Stimulated activated CD4-positive, alpha-beta T cell treated with anti-CD3 and anti-CD28 coated beads, Interleukin-1b, Interleukin-23, amount 100 ng/mL, for 1 hour (primary cell): ENCODE measurements at places on chromosomes 4 and X.

DNA sequence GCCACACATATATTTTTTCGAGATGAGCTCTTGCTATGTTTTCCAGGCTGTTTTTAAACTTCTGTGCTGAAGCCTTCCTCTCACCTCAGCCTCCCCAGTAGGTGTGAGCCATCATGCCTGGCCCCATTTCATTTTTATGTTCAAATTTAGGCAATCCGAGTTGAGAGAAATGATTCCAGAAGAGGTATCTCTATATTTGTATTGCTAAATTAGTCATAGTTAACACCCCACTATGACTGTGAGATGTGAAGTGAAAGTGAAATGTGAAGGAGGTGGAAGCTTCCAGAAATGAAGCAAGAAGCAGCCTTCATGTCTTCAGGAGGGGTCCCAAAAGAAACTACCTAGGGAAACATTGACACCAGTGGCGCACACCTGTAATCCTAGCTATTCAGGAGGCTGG is 17.7 kb downstream of the APELA start:
- DNase-seq, result no peak

DNA sequence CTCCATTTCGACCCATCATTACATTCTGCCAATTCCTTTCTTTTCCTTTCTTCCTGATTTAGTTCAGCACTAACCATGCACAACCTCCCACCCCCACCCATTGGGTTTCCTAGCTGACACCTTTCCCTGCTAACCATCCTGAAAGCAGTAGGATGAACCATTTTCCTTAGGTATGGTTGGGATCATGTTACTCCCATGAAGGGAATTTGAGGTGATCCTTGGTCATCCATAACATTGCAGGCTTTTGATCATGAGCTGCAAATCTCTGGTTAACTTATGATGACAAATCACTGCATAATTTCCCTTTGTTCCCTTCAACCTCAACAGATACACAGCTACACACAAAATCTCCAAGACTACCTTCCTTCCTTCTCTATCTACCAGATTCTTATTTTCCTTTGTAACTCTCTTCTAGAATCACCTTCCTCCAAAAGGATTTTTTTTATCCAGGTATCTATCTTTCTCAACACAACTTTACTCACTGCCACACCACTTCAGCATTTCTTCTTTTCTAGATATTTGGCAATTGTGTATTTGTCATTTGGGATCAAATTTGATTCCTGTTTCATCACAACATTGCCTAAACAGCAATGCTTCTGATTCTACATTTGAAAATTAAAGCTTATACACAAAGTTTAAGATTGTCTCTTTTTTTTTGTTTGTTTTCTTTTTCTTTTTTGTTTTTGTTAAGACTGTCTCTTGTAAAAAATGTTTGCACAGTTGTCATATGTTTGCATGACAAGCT is 145.1 kb downstream of the RBM47 start:
- no peak for DNase-seq

DNA sequence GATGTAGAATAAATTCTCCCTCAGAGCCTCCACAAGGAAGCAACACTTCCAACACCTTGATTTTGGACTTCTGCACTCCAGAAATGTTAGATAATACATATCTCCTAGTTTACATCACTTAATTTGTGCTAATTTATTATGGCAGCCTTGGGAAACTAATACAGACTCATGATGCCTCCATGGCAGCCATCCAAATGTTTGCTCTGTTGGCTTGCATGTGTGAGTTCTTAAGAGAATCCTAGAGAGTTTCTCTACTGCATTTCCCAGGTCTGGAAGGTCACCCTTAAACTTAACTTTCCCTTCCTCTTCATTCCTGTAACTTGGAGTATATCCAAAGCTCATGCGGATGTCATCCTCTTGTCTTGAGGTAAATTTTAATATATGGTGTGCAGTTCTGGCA is 956.1 kb downstream of the ADGRL3 start:
- no peak for DNase-seq

- no peak for DNase-seq
Measured at GRCh38 chrX:43225626-43226328, 430.3 kb upstream of the MAOA start.

DNA sequence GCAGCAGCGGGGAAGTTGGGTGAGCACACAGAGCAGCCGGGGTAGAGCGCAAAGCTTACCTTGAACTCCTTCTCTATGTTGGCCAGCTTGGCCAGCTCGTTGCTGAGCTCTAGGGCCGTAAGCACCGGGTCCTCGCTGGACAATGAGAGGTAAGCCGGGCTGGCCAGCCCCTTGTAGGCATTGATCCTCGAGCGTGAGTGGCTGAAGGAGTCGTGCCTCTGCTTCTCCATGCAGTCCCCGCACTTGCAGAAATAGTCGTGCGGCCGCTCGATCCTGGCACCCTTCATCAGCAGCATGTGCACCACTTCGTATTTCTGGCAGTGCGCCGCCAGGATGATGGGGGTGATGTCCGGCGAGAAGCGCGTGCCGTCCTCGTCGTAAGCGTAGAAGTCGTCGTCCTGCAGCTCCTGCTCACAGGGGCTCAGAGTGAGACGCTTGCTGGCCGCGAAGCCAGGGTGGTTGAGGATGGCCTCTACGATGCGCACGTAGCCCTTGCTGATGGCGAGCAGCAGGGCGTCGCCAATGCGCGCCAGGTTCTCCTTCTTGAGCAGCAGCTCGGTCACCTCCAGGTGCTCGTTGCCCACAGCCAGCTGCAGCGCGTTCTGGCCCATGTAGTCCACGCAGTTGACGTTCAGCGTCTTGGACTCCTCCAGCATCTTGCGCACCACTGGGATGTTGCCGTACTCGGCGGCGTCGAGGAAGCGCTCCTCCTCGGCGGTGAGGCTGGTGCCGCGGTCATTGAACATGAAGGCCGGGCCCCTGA is 19.5 kb downstream of the TRPC3 start:
- DNase-seq, result no peak

GRCh38 chrX:71367396-71367795 is 1.2 kb downstream of the TAF1 start:
- no peak for DNase-seq

DNA sequence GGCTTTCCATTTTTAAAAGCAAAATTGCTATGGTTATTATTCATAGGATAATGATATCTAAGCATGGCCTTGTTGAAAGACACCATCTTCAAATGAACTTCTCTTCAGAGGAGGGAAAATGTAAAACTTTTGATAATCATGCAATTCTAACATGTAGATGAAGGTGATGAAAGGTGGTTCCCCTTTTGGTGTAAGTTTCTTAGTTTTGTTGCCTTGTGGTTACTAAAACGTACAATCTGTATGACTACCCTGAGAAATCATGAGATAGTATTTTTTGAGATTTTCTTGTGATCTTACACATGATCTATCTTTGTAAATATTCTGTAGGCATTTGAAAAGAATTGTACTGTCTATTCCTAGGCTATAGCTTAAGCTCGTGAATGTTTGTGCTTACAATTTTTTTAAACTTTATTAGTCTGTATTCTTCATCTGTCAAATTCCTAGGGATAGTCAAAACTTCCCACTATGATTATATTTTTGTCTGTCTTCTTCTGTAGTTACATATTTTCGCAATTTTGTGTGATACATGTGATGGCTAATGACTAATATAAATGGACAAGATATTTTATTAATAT is 47.5 kb downstream of the PTPN13 start:
- DNase-seq, result no peak

DNA sequence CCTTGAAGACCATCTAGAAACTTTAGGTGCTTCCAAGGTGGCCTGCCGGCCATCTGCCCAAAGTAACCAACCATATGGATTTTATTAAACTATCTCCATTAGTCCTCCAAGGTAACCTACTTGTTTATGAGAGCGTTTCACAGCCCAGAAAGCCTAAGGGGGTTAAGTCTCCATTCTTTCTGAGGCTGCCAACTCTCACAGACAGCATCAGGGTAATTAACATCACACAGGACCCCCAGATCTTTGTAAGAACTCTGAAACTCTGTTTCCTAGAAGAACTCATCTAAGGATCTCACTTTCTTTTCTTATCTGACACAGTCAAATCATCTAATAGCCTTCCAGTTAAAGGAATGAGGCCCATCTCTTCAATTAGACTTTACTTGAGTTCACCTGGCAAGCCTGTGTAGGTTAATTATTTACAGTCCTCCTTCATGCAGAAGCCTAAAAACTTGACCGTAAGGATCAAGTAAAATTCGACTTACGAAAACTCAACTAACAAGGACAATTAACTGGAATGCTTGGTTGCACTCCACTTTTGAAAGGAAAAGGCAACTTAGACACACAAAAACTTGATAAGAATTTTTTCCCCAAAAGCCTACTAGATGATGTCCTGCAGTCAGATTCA is 252.5 kb downstream of the GRIA3 start:
- no peak for DNase-seq

GRCh38 chrX:19639056-19639455 is 123.7 kb upstream of the MAP3K15 start:
- no peak for DNase-seq

- no peak for DNase-seq
Measured at GRCh38 chr4:1594871-1595788, 89.0 kb downstream of the FAM53A start.

DNA sequence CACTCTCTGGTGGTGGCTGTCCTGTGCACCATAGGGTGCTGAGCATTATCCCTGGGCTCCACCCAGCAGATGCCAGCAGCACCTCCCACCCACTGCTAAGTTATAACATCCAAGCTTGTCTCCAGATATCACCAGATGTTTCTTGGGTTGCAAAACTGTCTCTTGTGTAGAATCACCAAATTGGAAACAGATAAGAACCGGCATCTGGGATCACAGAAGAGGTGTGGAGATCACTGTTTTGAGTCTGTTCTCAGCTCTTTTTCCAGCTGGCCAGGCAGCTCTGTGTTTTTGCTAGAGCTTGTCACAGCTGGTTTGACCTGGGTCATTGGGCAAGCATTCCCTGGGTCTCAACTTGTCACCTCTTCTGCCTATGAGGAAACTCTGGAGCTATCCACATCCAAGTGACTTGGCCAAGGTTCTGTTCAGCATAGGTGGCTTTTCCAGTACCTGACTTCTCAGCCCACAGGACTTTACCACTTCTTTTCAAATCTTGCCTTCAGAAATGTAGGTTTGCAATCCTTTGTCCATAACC is 15.3 kb upstream of the PUDP start:
- no peak for DNase-seq

DNA sequence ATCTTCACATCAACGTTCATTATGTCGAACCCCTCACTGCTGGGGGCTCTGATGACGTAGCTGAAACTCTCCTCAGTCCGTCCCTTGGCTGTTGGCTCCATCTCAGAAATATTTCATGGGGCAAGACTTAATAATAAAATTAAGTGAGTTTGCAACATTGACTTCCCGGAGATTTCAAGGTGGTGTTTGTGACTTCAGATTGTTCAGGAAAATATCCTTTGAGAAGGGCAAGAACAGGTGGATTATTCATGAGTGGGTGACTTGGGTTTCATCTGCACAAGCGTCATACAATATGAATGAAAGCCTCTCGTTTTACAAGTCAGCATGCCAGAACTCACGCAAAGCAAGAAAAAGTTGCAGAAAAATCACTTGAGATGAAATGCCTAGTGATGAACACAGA is at the start of gene C4orf50:
TSS of gene C4orf50 (minus strand) at position 101 of the 400 bp plus-strand sequence.
- no peak for DNase-seq

- DNase-seq, result no peak
Measured at GRCh38 chr4:93960916-93961315, 132.4 kb downstream of the ATOH1 start.

DNA sequence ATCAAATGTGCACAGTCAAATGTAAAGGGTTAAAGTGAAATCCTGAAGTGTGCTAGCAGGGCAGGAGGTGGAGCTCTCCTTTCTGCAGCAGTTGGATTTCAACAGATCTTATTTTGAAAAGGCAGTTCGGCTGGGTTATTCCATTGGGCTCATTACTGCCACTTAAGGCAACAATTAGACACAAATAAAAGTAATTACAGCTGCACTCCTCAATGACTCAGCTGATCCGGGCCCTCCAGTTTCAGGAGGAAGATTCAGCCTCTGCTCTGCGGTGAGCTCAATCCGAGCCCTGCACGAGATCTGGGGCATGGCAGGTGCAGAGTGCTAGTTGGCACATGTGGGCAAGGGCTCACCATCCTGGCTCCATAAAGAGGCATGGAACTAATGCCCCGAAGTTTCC is 85.4 kb downstream of the PHKA2 start:
- DNase-seq, result no peak
